ENCODE measurements at places on chromosomes 3 and 15.

DNA sequence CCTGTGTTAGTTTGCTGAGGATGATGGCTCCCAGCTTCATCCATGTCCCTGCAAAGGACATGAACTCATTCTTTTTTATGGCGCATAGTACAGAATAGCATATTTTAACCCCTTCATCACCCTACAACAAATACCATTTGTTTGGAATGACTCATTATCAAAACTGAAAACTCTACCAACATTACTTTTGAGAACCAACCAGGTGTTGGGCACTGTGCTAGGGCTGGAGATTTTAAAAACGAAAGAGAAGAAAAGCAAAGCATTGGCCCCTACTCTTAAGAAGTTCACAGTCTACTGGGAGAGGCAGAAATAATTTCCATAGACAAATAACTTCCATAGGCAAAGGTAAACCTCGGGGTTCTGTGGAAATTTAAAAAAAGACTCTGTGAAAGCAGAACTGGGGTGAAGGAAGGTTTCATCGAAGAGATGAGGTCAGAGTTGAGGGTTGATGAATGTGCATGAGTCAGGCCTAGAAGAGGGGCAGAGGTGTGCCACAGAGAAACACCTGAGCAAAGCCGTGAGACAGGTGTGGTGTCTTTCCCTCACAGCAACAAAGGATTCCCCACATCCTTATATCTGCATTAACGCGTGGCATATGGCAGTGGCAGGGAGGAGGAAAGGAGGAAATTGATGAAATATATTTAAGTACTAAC lies 51.0 kb downstream of the MCF2L2 start:
- DNase-seq: no peak

DNA sequence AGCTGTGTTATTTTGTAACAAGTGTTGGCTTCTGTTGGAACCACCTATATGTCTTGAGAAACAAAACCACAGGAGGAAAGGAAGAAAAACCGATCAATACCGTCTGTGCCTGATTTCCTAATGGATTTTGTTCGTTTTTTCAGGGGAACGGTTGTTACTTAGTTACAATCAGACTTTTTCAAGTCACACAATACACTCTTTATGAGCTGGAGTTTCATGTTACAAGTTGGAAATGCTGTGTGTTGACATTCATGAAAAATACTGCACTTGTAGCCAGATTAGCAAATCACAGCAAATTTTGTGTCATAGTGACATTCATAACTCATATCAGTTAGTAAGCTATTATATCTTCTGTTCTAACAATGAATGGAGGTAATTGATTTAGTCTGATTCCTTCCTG lies 78.9 kb downstream of the SLTM start:
- DNase-seq: no peak

DNA sequence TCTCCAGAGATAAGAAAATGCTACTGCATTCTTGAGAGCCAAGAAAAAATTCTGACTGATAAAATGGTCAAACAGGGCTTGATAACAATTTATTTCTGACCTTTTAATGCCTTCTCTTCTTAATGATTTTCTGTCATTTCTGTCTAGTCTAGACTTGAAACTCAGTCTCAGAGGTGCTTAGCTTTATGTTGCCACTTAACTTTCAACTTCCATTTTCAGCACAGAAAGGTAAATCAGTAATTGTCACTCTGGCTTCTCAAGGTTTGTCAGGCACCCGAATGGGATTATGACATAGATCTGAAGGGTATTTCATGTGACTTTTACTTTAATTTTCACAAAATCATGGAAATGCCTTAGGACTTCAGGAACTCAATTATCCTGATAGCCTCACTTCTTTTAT lies 155.4 kb upstream of the GBE1 start:
- DNase-seq: no peak

DNA sequence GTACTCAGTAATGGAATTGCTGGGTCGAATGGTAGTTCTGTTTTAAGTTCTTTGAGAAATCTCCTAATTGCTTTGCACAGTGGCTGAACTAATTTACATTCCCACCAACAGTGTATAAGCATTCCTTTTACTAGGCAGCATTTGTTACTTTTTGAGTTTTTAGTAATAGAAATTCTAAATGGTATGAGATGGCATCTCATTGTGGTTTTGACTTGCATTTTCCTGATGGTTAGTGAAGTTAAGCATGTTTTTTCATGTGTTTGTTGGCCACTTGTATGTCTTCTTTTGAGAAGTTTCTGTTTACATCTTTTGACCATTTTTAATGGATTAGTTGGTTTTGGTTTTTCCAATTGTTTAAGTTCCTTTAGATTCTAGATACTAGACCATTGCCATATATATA lies 28.4 kb downstream of the TP63 start:
- DNase-seq: no peak

DNA sequence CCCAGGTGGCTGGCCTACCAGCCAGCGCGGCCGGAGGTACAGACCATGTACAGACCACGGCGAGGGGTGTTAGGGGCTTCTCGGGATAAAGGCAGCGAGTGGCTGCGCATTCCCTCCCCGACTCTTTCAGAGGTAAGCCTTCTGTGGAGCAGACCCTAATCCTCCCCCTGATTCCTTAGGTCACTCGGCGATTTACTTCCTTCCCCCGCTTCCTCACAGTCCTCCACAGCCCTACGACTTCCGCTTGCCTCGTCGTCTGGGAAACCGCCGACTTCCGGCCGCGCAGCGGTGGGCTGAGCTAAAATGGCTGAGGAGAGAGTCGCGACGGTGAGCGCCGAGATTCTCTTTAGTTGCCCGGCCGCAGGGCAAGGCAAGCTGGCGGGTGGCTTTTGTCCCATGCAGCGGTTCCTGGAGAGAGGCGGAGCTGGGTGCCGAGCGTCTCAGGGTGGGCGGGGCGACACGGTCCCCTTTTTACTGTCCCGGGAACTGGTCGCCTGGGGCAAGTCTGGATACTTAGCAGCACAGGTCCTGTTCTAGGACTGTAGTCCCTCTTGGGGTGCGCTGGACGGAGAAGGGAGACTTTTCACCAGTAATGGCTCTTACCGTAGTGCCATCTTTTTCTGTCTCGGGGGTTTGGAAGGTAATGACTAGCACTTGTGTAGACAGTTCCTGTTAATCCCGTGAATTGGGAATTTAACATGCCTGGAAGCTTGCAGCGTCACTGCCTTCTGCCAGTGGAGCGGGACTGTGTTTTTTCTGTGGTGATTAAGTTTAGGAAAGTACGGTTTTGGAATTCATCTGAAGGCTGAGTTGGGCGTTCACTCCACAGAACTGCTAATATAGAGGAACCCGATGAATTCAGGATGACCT lies at the start of the genes BBS4 and HIGD2B:
TSS of gene BBS4 (plus strand) at position 283 of the 870 bp plus-strand sequence. CDS start at position 304, 21 bp downstream.
TSS of gene HIGD2B (minus strand) at position 258 of the 870 bp plus-strand sequence. CDS start 9,808 bp downstream, outside the sequence.
- DNase-seq: no peak

GRCh38 chr3:39707314-39707909 lies 102.0 kb upstream of the MYRIP start:
- no peak for DNase-seq

DNA sequence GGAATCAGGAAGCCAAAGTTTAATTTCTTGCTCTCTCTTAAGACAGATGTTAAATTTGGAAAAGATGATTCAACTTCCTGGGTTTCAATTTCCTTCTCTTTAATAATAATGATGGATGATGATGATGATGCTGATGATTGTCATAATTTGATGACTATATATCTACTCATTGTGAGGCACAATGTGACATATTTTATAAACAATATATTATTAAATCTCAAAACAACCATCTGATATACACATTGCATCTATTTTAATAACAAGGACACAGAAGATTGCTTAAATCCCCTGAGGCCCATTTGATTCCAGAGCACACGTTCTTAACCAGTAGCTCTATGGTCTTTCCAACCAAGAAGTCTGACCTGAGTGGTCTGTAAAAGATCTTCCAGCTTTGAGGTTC lies 124.0 kb downstream of the CNTN6 start:
- DNase-seq: no peak

- no peak for DNase-seq
These were observed 96.8 kb downstream of the OSBPL10 start for GRCh38 chr3:31884251-31884650.

DNA sequence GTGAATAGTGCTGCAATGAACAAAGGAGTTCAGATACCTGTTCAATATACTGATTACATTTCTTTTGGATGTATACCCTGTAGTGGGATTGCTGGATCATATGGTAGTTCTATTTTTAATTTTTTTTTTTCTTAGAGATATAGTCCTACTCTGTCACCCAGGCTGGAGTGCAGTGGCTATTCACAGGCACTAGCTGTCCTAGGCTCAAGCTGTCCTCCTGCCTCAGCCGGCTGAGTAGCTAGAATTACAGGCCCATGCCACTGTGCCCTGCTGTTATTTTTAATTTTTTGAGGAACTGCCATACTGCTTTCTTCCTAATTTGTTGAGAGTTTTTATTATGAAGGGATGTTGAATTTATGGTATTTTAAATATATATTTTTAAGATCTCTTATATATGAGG lies 23.0 kb upstream of the CACNA2D3 start:
- DNase-seq: no peak

- DNase-seq: no peak
These were observed 32.0 kb upstream of the PPP4R2 start for GRCh38 chr3:72964633-72965032.

DNA sequence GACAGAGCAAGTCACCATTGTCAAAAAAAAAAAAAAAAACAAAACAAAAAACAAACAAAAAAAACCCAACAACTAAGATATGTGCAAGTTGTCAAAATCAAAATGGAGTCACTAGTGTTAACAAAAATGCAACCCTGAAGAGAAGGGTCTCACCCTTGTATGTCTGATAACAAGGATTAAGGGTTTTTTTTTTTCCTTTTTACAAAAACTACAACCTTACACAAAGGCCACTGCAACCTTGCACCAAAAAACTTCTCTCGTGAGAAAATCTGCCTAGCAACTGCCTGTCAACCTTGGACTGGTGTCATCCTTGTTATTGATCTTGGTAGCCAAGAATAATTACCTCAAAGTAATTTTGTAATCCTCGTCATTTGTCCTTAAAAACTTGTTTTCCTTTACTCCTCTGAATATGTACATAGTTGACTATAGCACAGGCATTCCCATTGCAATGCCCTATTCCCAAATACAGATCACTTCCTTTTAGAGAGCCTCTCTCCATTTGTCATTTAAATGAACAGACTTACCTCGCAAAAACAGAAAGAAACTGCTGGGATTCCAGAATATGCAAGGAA lies 24.0 kb downstream of the TFRC start:
- no peak for DNase-seq

DNA sequence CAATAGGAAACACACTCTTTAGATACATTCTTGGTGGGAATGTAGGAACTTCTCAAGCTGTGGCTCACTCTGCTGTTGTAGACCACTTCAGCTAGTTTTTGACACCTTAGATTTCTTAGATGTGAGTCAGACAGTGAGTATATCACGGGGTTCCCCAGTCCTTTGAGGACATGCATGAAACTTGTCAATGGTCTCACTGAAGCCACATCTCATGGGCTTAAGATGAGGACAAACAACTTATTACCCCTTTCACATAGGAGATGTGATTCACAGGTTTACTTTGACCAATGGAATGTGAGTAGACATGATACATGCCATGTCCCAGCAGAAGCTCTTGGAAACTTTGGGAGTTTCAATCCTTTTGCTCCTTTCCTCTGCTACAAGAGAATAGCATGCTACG lies 325.5 kb downstream of the CHST2 start:
- no peak for DNase-seq

GRCh38 chr15:40853241-40853890 lies 9.5 kb downstream of the SPINT1 start:
- DNase-seq: no peak

GRCh38 chr15:46091860-46092450 lies 457.1 kb downstream of the SQOR start:
- DNase-seq: no peak

DNA sequence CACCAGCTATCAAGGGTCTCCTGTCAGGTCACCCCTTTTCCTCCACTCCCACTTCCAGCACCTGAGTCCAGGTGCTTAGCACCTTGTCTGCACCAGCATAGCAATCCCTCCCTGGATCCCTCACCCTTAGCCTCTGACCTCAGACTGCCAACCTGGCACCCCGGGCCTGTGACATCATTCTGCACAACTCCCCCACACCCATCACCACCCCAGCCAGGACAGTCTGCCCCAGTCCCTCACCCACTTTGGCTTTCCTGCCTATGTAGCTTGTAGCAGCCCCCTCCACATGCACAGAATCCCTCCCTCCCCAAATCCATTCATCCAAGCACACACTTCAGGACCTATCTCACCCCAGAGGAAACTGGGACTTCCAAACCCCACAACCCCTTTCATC lies 819 bp upstream of the PLXNB1 start:
- no peak for DNase-seq

- no peak for DNase-seq
These were observed 1.4 kb downstream of the CSK start for GRCh38 chr15:74783072-74783807.

DNA sequence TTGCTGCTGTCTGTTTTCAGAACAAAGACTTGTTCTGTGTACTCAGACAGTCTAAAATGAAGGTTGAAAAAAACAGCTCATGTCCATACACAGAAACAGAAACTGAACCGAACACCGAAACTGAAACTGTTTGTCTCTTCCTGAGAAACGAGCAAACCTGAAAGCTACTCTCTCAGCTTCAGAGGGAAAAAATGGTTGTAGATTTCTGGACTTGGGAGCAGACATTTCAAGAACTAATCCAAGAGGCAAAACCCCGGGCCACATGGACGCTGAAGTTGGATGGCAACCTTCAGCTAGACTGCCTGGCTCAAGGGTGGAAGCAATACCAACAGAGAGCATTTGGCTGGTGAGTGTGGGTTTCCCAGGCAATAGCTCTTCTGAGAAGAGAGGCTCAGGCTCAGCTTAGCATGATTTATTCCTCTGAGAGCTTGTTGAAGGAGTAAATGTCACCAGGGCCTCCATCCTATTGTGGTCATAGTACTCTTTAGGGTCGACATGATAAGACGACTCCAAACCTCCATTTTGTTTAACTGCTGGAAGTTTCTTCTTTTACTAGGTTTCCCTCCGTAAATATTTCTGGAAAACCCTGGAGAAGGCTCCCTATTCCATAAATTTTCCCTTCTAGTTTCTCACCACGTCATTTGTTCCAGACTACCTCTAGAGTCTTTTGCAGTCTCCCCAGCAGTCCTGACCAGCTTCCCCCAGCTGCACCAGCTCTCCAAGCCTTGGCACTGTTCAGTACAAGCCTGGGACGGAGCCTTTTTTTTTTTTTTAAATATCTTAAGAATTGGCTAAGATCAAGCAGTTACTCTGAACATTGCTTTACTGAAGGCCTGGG lies at the start of gene RTP4:
TSS of gene RTP4 (plus strand) at position 135 of the 838 bp plus-strand sequence. CDS start at position 192, 57 bp downstream.
- DNase-seq: no peak
